ENCODE measurements at places on chromosomes 2 and 18.

DNA sequence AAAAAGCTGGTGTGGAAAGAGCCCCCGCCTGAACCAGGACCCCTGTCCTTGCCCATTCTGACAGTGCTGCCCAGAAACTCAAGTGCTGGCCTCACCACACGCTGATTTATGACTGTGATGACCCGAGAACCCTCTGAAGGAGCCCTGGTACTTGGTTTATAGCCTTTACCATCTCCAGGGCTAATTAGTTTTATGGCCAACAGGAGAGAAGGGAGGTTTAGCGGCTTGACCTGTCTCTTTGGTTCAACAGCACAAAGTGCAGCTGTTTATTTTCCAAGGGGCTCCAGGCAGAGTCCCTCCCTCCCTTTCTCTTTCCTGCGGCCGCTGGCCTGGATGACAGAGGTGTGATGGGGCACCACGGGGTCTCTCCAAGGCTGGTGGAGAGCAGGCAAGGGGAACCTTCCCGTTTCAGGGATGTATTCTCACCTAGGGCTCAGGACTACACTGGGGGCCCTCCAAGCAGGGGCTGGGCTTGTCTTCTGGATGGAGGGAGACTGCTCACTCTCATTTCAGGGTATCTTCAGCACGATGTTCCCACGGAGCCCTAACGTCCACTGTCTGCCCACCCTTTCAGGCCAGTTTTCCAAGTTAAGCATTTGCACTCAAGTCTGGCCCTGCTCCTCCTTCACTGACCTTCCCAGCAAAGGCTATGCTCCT lies 174.2 kb upstream of the GLI2 start:
- DNase-seq, result no peak

DNA sequence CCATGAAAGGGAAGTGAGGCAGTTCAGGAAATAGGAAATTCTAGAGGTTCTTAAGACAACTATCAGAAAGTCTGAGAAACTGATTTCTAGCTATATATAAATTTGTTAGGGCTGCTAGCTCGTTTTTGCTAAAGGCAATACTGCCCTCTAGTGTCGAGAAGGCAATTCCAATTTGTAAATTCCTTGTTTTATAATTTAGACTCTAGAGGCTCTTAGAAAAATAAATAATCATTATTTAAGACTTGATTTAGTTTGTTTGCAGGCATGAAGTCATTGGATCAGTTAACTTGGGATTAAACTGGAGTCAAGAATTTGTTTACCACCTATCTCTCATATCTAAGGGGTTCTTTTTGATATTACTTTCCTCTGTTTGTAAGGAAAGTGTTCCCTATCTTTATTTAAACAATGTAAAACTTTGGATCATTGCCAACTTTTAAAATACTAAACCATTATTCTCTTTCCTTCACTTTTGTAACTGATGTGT lies 66.2 kb downstream of the ACVR2A start:
- peak; percentile 84 for DNase-seq

- DNase-seq, result no peak
These were observed 96.7 kb upstream of the ZCCHC2 start for GRCh38 chr18:62426191-62426488.

DNA sequence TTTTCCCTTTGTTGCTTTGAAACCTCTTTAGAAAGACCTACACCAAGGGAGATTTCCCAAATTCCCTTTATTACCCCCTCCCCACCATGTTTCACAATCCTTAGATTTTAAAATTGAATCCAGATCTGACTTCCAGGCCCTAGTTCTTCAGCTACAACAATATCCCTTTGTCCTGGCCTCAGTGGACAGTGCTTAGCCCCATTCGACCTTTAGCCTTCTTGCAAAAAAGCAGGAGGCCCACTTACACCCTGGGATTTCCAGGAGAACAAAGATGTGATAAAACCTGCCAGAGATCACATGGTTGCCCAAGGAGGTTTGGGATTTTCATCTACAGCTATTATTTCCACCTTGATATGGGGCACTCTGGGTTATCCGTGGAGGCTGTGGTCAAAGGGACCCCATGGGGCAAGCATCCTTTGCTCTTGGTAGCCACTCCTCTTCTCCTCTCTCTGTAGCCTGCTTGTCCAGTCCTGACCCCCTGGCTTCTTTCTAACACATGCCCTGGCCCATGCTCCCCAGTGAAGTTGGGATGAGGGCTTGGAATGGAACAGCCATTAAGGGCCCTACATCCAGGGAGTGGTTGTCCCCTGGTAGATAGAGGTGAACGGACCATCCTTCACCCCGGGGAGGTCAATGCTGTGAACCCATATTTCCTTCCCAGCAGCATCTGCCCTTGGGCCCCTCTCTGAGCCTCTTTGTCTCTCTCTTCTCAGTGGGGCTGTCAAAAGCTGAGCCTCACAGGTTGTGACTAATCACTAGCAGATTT lies 267.4 kb downstream of the DYSF start:
- DNase-seq, result no peak

- no peak for DNase-seq
These were observed 37.5 kb upstream of the ANXA4 start for GRCh38 chr2:69704446-69704845.
